Non-pigmented ciliary epithelial cell (primary cell): ENCODE measurements at places on chromosomes 2 and 18.

- DNase-seq: no peak
Observed at GRCh38 chr2:45929674-45930395, 278.4 kb downstream of the PRKCE start.

DNA sequence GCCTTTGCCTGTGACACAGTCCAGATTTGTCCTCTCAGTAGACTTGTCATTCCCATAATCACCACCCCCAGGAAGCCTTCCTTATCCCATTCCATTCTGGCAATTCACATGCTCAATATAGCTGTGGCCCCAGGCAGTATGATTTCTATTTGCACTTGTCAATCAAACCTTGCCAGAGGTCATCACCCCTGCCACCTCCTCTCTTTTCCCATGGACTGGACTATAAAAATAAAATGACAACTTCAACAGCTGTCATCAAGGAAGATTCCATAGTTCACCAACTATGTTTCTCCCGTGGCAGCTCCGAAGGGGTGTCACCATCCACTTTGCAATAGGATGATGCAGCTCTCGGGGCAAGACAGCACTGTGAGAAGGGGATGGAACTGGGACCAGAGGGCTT is 255.7 kb downstream of the CELF4 start:
- no peak for DNase-seq

- no peak for DNase-seq
Observed at GRCh38 chr2:99910902-99911301, 231.5 kb downstream of the AFF3 start.

DNA sequence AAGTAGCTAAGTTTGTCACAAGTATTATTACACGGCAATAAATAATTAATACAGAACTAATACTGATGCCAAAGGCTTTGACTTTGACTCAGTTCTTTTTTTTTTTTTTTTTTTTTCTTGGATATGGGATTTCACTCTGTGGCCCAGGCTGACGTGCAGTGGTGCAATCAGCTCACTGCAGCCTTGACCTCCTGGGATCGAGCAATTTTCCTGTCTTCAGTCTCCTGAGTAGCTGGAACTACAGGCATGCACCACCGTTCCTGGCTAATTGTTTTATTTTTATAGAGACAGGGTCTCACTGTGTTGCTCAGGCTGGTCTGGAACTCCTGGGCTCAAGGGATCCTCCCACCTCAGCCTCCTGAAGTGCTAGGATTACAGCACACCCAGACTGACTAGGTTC is 284.5 kb downstream of the SS18 start:
- DNase-seq: no peak

DNA sequence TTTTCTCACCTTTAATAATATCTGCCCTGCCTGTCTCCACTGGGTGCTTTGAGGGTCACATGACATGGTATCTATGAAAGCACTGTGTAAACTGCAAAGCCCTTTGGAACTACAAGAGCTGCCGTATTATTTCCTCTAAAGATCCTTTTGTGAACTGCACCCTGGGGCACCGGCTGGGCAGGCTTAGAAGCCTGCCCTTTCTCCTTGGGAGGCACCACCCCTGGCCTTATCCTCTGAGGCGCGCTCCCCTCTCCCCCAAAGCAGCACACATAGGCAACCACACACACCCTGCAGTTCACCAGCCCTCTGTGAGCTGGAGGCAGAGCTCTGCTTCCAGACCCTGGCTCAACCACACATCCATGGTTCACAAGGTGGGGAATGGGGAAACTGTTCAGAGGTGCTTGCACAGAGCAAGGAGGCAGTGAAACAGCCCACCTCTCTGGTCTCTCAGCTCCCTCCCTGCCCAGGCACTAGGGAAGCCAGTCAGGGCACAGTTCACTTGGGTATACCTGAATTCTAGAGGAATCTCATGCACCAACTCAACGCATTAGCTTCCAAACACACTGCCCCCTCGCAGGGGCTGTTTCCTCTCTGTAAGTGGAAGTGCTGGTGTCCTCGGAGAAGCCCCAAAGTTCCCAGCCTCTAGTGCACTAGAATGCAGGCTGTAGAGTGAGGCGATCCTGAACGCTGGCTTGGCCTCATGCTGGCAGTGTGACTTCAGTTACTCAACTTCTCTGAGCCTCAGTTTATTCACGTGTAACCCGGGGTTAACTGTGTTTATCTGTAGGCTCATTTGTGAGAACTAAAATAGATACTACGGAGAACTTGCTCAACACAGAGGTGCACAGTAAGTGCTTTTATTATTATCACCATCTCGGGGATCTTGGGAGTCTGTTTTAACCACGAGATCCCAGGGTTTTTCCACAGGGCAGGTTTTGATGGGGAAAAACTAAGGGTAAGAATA is 11.0 kb downstream of the SIGLEC15 start:
- DNase-seq: no peak

- no peak for DNase-seq
Observed at GRCh38 chr2:136016836-136017235, 31.4 kb upstream of the DARS1 start.

- DNase-seq: no peak
Observed at GRCh38 chr18:21841570-21841969, 101.0 kb downstream of the MIB1 start.

DNA sequence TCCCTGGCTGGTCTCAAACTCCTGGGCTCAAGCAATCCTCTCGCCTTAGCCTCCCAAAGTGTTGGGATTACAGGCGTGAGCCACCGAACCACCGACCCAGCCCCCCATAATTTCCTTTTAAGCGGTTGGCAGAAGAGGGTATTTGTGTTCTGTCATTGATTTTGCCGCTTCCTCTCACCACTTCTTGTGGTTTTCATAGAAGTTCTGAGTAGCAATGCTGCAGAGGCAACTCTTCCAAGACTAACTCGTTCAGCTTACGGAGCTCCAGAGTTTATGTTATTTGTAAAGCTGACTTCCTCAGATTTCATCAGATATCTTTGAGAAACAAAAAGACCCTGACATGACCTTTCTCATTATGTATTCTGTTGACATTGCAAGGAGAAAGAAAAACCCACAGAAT is 261.4 kb upstream of the KCNJ3 start:
- no peak for DNase-seq

DNA sequence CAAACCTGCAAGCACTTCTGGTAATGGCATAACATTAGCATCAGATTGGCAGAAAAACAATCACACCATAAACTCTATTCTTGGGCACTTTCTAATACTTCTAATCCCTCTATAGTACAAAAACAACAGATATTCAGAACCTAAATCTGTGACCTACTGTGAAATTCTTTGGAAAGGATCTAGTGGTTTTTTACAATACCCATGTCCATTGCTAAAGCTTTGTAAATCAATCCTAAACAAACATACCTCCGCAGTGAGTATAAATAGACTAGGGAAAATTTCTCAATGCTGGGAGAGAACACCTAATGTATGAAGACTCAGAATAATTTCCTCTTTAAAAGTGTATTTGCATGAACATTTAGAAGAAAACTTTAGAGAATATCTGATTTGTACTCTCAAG is 1098.5 kb upstream of the DDX18 start:
- no peak for DNase-seq
